ENCODE measurements at places on chromosomes 12 and 14.

GRCh38 chr12:115762936-115763335, 514.6 kb downstream of the MED13L start:
- DNase-seq: no peak

GRCh38 chr14:103839579-103839978, 7.8 kb downstream of the PPP1R13B start:
- DNase-seq: no peak

DNA sequence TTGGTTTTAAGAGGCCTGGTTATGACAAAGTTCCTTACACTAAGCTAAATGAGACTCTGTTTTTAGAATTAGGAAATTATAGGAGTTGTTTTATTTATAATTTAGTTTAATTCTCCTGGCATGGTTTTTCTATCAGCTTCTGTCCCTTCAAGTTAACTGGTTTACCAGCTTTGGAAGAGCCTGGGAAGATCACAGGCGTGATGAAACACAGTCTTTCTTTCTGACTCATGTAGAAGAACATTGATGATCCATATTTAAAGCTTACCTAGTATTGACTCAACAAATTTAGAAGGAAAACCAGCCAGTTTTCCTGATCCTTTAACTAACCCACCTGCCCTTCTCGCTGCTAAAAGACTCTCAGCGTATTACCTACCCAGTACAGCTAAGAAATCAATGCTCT, 155.2 kb downstream of the TGFB3 start:
- no peak for DNase-seq

- no peak for DNase-seq
Observed at GRCh38 chr12:125434936-125435443, 369.8 kb downstream of the AACS start.

DNA sequence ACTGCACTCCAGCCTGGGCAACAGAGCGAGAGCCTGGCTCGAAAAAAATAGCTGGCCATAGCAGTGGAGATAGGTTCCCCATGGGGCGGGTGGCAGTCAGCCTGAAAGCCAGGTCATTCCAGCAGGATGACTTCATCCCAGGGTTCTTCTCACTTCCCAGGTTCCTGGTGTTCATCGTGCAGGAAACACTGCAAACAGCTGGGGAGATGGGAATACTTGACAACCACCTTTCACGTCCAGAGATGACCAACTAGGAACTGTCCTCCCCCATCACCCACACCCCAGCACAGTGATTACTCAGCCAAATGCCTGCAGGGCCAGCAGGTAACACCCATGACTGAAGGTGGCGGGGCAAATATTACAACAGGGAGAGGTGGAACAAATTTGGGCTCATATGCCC, 1.7 kb downstream of the VSIG10 start:
- DNase-seq: no peak

GRCh38 chr14:28308734-28309133, 457.9 kb upstream of the FOXG1 start:
- no peak for DNase-seq

GRCh38 chr12:24088751-24089509, 139.5 kb upstream of the SOX5 start:
- DNase-seq: no peak

GRCh38 chr12:69608114-69608513, 2.6 kb downstream of the LRRC10 start:
- DNase-seq: no peak

DNA sequence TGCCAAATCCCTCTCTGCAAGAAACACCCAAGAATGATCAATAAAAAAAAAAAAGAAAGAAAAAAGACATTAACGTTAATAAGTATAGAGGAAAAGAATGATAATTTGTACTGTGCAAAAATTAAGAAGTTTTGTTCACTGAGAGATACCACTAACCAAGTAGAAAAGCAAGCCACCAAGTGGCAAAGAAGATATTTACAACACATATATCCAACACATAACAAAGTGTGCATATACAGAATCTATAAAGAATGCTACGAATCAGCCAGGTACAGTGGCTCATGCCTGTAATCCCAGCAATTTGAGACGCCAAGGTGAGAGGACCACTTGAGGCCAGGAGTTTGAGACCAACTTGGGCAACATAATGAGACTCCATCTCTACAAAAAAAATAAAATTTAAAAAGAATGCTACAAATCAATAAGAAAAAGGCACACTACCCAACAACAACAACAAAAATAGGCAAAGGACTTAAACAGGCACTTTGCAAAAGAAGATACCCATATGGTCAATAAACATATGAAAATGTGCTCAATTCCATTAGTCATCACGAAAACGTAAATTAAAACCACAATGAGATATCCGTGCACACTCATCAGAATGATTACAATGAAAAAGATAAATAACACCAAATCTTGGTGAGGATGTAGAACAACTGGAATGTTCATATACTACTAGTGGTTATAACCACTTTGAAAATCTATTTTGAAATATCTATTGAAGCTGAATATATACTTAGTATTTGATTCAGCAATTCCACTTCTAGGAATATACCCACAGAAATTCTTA, 19.8 kb downstream of the GALNT4 start:
- no peak for DNase-seq

DNA sequence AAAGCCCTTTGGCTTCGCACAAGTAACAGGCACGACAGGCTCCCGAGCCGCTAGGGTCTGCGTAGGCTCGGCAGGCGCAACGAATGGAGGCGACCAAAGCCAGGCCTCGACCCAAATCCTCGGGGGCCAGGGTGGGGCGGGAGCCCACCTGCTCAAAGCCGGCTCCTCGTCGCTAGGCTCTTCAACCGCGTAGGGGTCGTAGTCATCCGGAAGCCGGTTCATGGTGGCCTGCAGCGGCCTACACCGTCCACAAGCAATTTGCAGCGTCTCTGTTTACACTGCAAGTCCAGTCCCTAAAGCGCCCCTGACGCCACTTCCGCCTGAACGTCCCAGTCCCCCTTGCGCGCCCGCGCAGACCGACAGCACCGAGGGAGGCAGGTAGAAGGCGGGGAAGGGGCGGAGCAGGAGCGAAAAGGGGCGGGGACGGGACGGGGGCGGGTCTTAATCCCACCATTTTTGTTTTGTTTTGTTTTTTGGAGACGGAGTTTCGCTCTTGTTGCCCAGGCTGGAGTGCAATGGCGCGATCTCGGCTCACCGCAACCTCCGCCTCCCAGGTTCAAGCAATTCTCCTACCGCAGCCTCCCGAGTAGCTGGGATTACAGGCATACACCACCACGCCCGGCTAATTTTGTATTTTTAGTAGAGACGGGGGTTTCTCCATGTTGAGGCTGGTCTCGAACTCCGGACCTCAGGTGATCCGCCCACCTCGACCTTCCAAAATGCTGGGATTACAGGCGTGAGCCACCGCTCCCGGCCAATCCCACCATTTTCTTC, at the start of gene EAPP:
TSS of gene EAPP (minus strand) at position 295 of the 774 bp plus-strand sequence. CDS start at position 222, 73 bp downstream.
- peak; percentile 92 for DNase-seq

GRCh38 chr12:82728710-82729109, 42.0 kb downstream of the TMTC2 start:
- DNase-seq: no peak

DNA sequence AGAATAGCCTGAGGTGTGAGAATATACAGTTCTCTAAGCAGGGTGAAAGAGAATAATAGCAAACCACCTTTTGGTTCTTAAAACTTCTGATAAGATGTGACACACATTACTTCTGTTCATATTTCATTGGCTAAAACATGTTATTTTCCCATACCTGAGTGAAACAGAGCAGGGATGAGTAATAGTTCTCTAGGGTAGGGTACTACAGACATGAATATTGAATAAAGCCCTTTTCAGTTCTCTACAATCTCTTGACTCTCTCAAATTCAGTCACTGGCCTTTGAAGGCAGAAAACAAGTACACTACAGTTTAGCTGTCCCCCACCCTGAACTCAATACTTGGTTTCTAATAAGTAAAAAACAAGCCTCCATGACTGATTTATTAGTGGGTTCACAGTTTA, 454.1 kb upstream of the MDGA2 start:
- no peak for DNase-seq

GRCh38 chr14:85675957-85676356, 146.0 kb downstream of the FLRT2 start:
- no peak for DNase-seq

DNA sequence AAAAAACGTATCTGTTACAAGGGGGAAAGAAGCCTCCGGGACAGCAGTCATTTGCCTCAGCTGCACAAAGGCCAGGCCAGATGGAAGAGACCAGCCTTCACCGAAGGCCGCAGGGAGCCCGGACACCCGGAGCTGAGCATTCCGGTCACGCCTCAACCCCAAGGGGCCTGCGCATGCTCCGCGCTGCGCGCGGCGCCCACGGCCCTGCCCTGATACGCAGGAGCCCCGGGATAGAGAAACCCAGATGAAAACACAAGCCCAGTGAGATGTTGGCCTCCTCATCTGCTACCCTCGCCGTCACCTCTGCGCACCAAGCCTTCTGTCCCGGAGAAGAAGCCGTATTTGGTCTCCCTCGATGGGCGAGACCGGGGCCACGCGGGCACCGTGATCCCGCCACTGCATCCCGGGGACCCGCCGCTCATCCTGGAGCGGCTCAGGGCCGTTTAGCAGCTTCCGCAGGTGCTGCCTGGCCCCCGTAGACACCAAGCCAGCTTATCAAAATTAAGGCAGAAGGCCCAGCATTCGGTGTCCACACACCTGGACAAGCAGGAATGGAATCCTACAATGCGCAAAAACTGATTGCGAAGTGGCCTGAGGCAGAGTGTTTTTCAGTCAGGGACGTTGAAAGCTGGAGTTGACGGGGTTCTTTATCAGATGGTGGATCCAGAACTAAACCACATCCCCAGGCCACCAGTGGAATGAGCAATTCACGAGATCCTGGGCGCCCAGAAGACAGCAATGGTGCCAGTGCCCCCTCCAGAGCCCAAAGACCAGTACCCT, 2.6 kb downstream of the OR8S1 start:
- DNase-seq: no peak

DNA sequence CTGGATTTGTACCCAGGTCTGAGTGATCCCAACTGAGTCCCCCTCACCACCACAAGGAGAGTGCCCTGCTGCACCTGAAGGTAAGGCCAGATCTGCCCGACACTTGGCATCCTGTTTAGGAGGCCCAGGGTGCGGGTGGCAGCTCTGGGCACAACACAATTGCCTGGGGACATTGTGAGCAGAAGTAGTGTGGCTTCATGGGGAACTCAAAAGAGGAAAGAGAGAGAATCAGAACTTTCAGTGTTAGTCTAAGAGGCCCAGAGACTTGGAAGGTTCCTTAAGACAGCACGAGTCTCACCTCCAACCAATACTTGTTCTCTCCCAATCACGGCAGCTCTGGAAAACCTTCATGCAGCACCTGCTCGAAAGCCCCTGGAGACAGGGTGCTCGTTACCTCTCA, 6.6 kb upstream of the SLC8B1 start:
- DNase-seq: no peak

- DNase-seq: no peak
Observed at GRCh38 chr14:80644826-80645225, 296.7 kb downstream of the CEP128 start.

GRCh38 chr14:90573385-90574105, 176.7 kb downstream of the CALM1 start:
- no peak for DNase-seq

DNA sequence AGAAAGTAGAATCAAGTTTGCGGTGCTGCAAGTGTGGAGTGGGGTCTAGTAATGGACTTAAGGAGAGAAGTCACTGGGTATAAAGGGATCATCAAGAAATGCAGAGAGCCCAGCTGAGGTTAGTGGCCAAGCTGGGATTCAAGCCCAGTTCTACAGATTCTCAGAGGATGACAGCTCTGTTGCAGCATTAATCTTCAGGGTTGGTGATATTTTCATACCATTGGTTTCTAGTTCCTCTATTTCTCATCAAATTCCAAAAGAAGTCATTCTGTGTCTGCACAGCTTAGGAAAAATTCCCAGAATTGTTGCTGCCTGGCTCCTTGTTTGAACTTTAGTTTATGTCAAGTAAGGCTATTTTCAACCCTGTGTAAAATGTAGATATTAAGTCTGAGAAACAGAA, 169.5 kb upstream of the NTF3 start:
- no peak for DNase-seq

Measured in activated T-cell treated with anti-CD3 and anti-CD28 coated beads for 24 hours (primary cell).